ENCODE measurements at places on chromosomes 5 and 9. TPM values are rescaled to one million over a fixed set of nuclear protein-coding genes. Genes with fewer than 3 reads are reported as not detected.

PTBP3 gene
- total RNA-seq: 21.5 TPM

GRCh38 chr5:144292029-144292428 lies 121.4 kb downstream of the KCTD16 start:
- ATAC-seq: no peak

ANKRD55 gene
- 0.27 TPM for total RNA-seq

LCP2 gene
- 10.0 TPM for total RNA-seq

MYOT gene
- total RNA-seq: 16.6 TPM

TLX3 gene
- total RNA-seq: not detected

KCNV2 gene
- not detected for total RNA-seq

- ATAC-seq: no peak
Measured at GRCh38 chr5:134236318-134236717, 10.4 kb upstream of the PPP2CA start.

KIAA0825 gene
- total RNA-seq: 7.9 TPM

GABRA1 gene
- total RNA-seq: 3.1 TPM

GRCh38 chr5:10624206-10624605 lies 60.3 kb downstream of the ANKRD33B start:
- ATAC-seq: no peak
